ENCODE measurements at places on chromosomes 1 and 21.

DNA sequence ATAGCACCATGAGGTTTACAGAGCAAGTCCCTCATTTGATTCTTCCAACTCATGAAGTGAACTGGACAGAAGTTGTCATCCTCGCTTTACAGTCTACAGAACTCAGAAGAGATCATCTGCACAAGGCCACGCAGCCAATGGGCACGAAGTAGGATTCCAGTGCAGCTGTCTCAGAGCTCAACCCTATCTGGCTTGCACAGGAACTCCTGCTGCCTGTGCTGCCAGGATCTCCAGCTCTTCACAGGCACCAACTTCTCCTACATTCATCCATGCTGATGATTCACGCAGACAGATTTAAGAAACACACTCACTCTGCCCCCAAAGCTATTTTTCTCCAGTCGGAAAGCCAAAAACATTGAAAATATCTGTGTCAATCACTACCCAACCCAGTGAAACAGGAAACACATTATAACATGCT, 157.0 kb downstream of the RERE start:
- DNase-seq = peak; percentile 84

DNA sequence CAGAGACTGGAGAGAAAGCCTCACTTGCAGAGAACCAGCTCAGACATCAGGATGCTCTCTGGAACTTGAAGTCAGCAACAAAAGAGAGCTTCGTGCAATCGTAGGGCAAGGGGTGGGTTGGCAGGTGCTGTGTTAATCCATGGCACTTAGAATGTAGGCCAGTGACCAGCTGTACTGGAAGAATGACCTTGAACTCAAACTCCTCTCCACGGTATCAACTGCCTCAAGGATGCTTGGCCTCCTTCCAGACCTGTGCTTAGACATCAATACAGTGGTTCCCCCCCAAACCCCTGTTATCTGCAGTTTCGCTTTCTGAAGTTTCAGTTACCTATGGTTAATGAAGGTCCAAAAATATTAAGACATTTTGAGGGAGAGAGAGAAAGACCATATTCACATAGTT, 6.5 kb downstream of the KANK4 start:
- no peak for DNase-seq

- no peak for DNase-seq
These were observed 207.1 kb upstream of the ZC3H12A start for GRCh38 chr1:37267111-37267835.

GRCh38 chr1:160858507-160858906, 4.2 kb downstream of the CD244 start:
- DNase-seq = no peak

GRCh38 chr21:36854391-36854790, 112.1 kb downstream of the HLCS start:
- DNase-seq = peak; percentile 49

DNA sequence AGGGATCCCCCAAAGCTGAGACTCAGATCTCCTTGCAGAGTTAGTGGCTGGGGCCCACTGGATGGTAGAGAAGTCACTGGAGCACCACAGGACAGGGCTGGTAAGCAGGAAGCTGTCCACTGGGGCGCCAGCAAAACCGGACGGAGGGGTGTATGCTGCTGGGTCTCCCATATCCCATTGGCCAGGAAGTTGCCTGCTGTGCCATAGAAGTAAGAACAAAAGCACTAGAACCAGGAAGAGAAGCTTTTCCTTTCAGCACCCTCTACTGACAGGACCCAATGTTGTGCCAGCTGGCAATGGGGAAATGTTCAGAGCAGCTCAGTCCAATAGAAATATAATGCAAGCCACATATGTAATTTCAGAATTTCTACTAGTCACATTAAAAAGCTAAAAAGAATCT, 146.6 kb downstream of the SPATA46 start:
- no peak for DNase-seq

DNA sequence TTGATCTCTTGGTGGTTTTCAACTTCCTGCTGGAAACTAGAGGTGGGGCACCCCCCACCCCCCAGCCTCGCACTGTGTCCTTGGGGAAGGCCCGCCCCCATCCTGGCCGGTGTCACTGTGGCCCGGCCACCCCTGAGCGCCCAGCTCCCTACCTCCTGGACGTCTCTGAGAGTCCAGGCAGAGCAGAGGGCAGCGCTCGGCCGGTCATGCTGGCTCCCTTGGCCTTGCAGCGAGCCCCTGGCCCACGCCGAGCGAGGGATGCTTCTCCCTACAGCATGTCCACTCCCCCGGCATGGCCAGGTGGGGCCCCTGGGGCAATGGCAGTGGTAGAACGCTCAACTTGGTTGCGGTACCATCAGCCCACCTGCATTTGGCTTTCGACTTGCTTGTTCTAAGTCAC, 28.7 kb upstream of the TRAPPC10 start:
- no peak for DNase-seq

- no peak for DNase-seq
These were observed 69.6 kb upstream of the KRTAP19-8 start for GRCh38 chr21:31107871-31108270.

DNA sequence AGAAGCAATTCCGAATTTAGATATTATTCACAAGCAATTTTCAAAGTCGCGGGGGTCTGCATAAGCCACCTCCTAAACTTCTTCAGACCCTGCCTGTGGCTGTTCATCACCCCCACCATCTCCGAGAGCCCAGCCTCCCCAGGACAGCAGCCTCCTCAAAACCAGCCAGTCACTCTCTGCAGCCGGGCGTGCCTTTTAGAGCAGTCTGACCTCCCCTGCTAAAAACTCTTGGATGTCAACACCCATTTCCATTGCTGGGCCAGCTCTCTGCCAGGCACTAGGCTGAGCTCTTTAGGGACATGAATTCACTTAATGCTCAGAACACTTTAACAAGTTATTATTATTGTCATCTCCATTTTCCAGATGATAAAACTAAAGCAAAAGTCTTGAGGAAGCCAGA, 11.7 kb downstream of the ADPRS start:
- DNase-seq = no peak
